ENCODE measurements at places on chromosomes 5 and 9.

DNA sequence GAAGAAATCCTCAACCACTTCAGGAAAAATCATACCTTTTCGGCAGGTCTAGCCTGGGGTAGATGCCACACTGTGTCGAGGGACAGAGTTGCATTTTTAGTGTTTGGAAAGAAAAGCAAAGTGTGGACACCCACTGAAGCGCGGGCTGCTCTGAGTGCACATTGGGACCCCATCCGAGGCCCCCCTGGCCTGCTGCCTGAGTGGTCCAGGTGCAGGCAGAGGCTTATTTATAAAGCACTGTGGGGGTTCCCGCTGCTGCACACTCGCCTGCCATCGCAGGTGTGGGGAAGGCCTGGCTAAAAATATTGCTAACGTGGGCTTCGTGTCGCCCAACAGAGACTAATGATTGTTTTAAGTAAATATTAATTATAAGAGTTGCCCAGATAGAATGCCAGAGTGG, 119.4 kb downstream of the CRB2 start:
- no peak for DNase-seq

- peak; percentile 71 for DNase-seq
Observed at GRCh38 chr9:103991698-103992097, 102.4 kb upstream of the SMC2 start.

- no peak for DNase-seq
Observed at GRCh38 chr5:130206686-130207085, 302.4 kb downstream of the CHSY3 start.

DNA sequence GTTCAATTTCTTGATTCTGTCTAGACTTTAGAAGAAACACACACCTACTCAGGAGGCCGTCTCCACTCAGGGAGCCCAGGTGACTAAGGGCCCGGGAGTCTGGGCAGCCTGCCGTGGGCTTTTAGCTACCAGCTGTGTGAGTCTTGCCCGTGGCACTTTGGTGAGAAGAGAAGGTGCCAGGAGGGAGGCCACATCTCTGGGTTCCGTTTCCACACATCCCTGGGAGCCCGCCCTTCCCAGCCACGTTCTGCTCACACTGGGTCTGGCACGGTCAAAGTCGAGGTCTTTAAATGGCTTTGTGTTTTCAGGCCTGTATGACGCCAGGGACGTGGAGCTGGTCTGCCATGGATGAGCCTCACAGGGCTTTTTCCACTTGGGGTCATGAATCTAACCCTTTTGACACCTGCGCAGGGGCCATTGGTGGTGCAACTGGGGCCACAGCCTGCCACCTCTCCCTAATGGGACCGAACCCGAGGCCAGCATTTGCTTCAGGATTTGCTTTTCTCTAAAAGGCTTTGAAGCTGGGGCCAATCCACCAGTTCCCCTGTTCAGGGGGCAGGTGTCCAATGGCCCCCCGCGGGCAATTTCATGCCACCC, 17.2 kb upstream of the FCN2 start:
- no peak for DNase-seq

- no peak for DNase-seq
Observed at GRCh38 chr9:20092561-20092960, 303.7 kb upstream of the SLC24A2 start.

DNA sequence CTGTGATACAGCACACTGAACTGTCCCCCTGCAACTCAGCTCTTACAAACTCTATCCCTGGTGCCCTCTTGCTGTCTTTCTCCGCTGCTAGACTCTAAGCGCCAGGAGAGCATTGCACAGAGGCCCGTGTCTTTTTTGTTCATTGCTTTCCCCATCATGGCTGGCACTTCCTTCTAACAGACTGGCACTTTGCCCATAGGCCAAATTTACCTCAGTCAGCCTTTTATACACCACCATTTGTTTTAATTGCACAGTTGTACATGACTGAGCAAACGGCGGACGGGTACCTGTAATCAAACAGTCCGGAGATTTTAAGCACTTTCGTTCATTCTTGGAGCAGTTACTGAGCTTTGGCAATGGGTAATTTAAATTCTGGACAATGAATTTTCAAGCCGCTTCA, 102.2 kb upstream of the CLINT1 start:
- DNase-seq, result no peak

GRCh38 chr9:70053864-70054263, 10.2 kb downstream of the MAMDC2 start:
- DNase-seq, result no peak

- no peak for DNase-seq
Observed at GRCh38 chr5:39368116-39368515, 3.8 kb upstream of the C9 start.

DNA sequence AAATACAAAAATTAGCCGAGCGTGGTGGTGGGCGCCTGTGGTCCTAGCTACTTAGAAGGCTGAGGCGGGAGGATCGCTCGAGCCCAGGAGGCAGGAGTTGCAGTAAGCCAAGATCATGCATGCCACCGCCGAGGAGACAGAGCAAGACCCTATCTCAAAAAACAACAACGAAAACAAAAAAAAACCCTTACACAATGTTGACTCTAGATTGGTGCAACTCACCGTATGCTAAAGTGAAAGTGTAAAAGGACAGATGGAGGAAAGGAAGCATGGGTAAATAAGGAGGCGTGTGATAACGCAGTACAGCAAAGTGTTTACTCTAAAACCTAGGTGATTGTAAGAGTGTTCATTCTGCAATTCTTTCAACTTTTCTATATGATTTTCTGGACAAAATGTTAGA, 15.9 kb upstream of the RUFY1 start:
- no peak for DNase-seq

Data from activated CD4-positive, alpha-beta T cell treated with anti-CD3 and anti-CD28 coated beads, Interleukin-2, Interleukin-4, amounts not matched to agents 100 ng/mL and 50 ng/mL, durations not matched to agents 16 hours and 8 hours (primary cell).